ENCODE measurements at places on chromosomes 6 and 20.

GRCh38 chr6:88077305-88077704 is 29.7 kb downstream of the SPACA1 start:
- DNase-seq = no peak

DNA sequence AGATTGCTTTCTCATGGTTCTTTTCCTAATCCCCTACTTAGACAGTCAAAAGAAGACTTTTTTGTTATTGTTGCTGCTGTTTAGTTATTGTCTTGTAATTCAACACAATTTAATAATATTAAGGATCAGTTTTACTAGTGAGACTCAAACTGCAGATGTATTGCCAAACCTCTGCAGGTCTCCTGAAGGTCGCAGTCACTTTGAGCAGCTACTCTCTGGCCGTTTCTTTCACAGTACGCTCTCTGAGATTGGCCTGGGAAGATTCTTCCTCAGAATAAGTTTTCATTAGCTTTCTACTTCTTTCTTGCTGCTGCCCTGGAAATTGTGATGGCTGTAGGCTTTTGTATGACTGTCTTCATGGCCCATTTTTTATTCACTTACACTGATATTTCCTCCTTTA is 930.8 kb downstream of the QKI start:
- DNase-seq = no peak

DNA sequence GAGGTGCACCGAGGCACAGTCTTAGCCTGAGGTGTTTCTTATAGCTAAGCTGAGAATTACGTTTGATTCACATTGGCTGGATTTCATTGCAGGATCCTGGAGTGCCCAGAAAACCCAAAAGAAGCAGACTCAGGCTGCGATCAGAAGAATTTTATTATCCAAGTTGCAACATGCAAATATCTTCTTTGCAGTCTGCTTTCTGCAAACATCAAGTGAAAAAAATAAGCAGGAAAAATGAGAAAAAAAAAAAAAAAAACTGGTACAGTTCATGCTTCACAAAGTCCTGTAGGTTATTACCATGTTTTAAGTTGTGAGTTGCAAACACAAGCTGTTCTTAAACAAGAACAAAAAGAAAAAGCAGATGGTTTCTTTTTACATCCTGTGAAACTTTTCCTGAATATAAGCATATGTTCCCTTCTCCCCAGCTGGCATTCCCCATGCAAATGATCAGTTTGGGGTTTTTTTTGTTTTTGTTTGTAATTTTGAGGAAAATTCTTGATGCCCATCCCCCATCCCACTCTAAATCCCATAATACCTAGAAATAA is 349.0 kb downstream of the CBLN4 start:
- no peak for DNase-seq

DNA sequence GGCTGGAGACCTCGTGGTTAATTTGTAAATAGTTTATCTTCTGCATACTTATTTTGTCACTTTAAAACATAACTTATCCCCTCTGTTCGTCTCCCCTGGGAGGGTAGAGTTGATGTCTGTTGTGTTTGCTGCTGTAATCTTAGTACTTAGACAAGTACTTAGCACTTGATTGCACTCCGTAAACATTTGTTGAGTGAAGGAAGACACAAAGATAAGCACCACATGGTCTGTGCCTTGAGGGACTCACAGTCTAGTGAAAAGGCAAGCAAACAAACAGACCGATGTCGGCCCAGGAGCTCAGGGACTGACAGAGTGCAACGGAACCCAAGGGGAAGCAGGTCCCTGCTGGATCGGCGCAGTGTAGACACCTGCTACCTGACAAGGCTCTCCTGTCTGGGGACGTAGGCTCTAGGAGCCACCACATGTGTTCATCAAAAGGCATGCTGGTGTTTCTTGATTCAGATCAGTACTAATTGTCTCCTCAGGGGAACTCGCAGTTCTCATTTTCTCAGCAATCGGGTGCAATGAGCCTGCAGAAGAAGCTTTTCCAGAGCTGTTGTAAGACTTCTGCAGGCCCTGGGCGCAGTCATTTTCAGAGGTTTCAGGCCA is 31.4 kb downstream of the EDN3 start:
- DNase-seq = no peak

DNA sequence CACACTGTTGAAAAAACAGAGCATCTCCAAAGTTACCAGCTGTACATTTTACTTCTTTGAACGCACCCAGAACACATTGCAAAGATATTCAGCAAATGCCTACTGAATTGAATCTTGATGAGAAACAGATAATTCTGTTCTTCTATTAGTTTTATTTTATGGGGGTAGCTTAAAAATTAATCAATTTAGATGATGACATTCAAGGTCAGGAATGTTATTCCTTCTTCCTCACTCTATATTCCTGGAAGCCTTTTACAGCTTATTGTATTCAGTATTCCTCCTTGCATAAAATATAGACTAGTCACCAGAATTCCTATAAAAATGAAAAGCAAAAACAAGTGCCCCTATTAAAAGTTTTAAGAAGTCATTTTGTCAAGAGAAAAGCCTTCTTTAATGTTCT is 21.4 kb upstream of the GMDS start:
- no peak for DNase-seq
